Activated T-cell treated with anti-CD3 and anti-CD28 coated beads, Interleukin-2, amount 50 U/mL, for 24 hours (primary cell): ENCODE measurements at places on chromosomes 4 and X.

DNA sequence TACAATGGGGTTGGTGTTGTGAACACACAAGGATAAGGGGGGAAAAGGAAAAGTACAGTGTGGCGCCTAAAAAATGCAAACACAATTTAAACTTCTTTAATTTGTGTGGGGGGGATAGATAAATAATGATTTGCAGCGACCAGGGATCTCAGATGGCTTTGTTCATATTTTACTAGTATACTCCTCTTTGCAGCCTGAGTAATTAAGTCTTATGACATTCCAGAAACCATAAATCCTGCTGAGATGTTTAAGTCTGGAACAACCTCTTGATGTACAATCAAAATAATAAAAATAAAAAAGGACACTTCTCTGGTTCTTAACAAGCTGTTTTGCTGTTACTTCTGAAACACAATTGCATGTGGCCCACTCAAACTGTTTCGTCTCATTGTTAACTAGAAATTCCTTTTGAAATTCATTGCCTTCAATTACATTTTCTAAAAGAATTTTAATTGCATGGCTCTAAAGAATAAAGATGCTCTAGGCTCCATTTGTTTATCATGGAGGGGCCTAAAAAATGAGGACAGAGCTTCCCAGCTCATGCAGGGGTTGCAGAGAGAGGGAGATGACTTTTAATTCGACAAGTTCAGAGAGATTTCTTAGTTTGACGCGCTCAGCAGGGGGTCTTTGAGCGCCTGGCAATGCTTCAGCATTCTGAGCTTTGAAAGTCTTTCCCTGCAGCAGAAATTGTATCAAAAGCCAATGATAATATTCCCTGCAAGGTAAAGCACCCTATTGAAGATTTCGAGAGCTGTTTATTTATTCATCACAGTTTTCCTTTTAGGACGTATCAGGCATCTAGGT, 892.4 kb upstream of the TENM3 start:
- no peak for DNase-seq
- H3K27me3 ChIP-seq: no peaks in the 10 kb centered on the region
- H3K4me3 ChIP-seq: no peak overlapping the region
- H3K27ac ChIP-seq: no peak overlapping the region
- no peaks in the 10 kb centered on the region for H3K4me1 ChIP-seq

DNA sequence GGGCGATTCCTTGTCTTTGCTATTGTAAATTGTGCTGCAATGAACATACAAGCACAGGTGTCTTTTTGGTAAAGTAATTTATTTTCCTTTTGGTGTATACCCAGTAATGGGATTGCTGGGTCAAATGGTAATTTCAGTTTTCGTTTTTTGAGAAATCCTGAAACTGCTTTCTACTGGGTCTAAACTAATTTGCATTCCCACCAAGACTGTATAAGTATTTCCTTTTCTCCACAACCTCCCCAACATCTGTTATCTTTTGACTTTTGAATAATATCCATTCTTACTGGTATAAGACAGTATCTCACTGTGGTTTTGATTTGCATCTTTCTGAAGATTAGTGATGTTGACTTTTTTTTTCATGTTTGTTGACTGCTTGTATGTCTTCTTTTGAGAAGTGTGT, 2506.0 kb downstream of the PCDH7 start:
- H3K4me1 ChIP-seq: no peaks in the 10 kb centered on the region
- H3K27me3 ChIP-seq: no peaks in the 10 kb centered on the region
- no peak overlapping the region for H3K27ac ChIP-seq
- DNase-seq: no peak
- H3K36me3 ChIP-seq: no peaks in the 10 kb centered on the region
- no peak overlapping the region for H3K4me3 ChIP-seq

GRCh38 chr4:26294904-26295303, 25.9 kb upstream of the RBPJ start:
- no peaks in the 10 kb centered on the region for H3K27me3 ChIP-seq
- H3K4me3 ChIP-seq: no peak overlapping the region
- no peak for DNase-seq

DNA sequence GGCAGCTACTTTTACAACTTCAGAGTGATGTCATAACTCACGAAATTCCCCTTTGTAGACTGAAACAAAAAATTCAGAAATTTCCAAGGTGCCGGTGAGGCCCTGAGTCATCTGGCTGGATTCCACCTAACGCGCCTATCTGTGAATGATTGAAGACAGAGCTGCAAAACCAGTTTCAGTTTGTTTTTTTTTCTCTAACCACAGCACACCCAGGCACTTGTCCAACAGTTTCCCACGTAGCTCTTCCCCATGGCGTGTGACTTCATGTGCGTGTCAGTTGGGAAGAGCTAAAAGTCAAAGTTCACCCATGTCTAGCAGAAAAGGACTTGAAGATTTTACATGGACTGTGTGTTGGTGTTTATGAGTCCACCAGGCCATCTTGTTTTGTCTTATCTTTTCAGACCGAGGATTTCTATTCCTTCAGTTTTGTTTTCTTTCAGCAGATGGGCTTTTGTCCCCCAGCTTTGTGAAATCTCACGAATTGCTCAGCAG, 16.4 kb downstream of the TCEANC start:
- DNase-seq: peak; percentile 61
- peak overlapping the region; percentile 97 for H3K27ac ChIP-seq
- peaks cover 7% of the 10 kb centered on the region for H3K36me3 ChIP-seq
- H3K4me1 ChIP-seq: peaks cover 23% of the 10 kb centered on the region
- H3K27me3 ChIP-seq: peaks cover 61% of the 10 kb centered on the region
- H3K4me3 ChIP-seq: peak overlapping the region; percentile 74

- H3K27ac ChIP-seq: no peak overlapping the region
- no peaks in the 10 kb centered on the region for H3K4me1 ChIP-seq
- H3K4me3 ChIP-seq: no peak overlapping the region
- no peak for DNase-seq
- no peaks in the 10 kb centered on the region for H3K36me3 ChIP-seq
Observed at GRCh38 chrX:118773782-118774181, 46.4 kb downstream of the IL13RA1 start.

- H3K27me3 ChIP-seq: peaks cover 61% of the 10 kb centered on the region
- H3K27ac ChIP-seq: no peak overlapping the region
- no peak overlapping the region for H3K4me3 ChIP-seq
- H3K36me3 ChIP-seq: no peaks in the 10 kb centered on the region
- H3K4me1 ChIP-seq: peaks cover 40% of the 10 kb centered on the region
Observed at GRCh38 chrX:153816831-153817690, 13.3 kb downstream of the PDZD4 start.

DNA sequence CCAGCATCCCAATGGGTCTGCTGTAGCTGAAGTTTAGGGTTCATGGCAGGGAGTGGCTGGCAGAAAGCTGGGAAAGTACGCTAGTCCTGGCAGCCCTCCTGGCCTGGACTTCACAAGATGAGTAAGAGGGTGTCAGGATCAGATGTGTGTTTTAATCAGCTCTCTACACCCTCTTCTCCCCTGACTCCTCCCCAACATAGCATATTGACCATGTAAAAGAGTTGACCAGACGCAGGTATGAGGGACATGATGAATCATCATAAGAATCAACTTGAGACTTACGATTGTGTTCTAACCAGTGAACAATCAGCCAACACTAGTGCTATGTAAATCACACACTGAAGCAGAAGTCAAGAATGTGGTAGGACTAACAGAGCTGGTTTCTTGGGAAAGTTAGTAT, 5.3 kb downstream of the SOWAHB start:
- H3K36me3 ChIP-seq: no peaks in the 10 kb centered on the region
- no peak for DNase-seq
- no peaks in the 10 kb centered on the region for H3K4me1 ChIP-seq
- peaks cover 47% of the 10 kb centered on the region for H3K27me3 ChIP-seq
- H3K27ac ChIP-seq: no peak overlapping the region

GRCh38 chr4:67355806-67356205, 189.5 kb downstream of the CENPC start:
- no peak overlapping the region for H3K4me3 ChIP-seq
- H3K27ac ChIP-seq: no peak overlapping the region
- H3K4me1 ChIP-seq: no peaks in the 10 kb centered on the region
- peaks cover 7% of the 10 kb centered on the region for H3K27me3 ChIP-seq
